ENCODE measurements at places on chromosomes 6 and 20. TPM values are rescaled to one million over a fixed set of nuclear protein-coding genes. Genes with fewer than 3 reads are reported as not detected.

DNA sequence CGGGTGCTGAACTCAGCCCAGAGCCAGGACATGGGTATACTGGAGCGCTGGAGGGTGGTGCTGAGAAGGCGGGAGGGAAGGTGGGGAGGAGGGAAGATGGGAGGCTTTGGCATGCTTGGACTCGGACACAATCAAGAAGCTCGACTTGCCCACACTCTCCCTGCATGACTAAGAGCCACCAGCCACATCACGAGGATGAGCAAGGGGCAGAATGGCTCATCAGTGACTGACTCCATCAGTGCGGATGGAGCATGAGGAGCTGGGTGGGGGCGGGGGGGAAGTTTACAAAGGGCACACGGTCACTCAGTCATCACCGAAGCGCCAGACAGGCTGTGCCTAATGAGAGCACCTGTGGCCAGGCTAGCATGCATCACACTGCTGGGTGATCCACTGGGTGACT, 222.8 kb downstream of the KIF16B start:
- no peak for DNase-seq
- H3K4me3 ChIP-seq: no peak overlapping the region
- H3K36me3 ChIP-seq: no peaks in the 10 kb centered on the region
- no peaks in the 10 kb centered on the region for H3K4me1 ChIP-seq
- no peaks in the 10 kb centered on the region for H3K27me3 ChIP-seq

DNA sequence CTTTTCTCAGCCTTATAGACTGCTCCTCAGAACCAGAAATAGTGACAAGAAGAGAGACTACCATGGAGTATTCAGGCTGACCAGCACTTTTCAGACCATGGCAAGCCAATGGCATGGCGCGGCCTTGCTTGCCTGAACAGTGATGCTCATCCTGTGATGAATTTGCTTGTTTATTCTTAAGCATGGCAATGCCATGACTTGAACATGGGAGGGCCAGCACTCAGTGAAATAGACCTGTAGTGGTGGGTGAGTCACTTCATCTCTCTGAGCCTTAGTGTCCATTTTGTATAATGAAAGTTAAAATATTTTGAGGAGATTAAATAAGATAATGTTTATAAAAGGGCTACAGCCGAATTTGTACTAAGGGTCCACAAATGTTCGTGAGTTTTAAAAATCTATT, 79.1 kb downstream of the LRRC1 start:
- no peaks in the 10 kb centered on the region for H3K36me3 ChIP-seq
- no peak overlapping the region for H3K27ac ChIP-seq
- no peak for DNase-seq
- H3K27me3 ChIP-seq: no peaks in the 10 kb centered on the region

GRCh38 chr6:15770347-15771143, 107.7 kb upstream of the DTNBP1 start:
- no peak overlapping the region for H3K27ac ChIP-seq
- no peak overlapping the region for H3K4me3 ChIP-seq
- H3K27me3 ChIP-seq: no peaks in the 10 kb centered on the region
- no peaks in the 10 kb centered on the region for H3K4me1 ChIP-seq

GRCh38 chr6:122323361-122323760, 76.1 kb upstream of the HSF2 start:
- no peaks in the 10 kb centered on the region for H3K36me3 ChIP-seq
- H3K27me3 ChIP-seq: no peaks in the 10 kb centered on the region
- no peaks in the 10 kb centered on the region for H3K4me1 ChIP-seq

DNA sequence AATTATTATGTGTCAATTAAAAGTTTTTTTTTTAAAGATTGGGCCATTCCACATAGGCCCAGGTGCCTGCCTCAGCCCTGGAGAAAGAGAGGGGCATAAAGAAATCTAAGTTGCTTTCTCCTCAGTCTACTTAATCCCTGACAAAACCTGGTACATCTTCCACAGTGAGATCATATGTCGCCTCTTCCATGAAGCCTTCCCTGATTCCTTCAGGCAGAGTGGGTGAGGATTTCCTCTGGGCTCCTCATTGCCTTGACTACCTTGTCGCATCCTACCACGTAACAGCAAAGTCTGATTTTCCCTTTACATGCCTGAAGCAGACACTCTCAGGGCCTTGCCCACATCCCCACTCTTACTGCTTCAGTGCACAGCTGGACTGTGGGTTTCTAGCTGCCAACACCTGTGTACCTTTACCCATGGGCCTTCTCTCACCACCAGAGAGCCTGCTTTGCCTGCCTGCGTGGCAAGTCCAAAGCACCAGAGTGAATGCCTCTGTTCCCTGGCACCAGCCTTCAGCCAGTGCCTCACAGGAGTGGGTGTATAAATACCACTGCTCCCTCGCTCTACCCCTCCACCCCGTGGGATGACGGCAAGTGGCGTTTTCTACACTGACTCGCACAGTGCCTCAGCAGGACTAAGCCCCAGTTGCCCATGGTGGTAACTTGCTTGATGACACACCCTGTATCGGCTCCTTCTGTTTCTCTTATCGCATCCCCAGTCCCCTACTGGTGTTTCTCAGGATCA, 68.0 kb downstream of the EYA2 start:
- no peak overlapping the region for H3K4me3 ChIP-seq
- no peaks in the 10 kb centered on the region for H3K36me3 ChIP-seq
- H3K27me3 ChIP-seq: no peaks in the 10 kb centered on the region
- H3K4me1 ChIP-seq: no peaks in the 10 kb centered on the region

- H3K4me1 ChIP-seq: peaks cover 21% of the 10 kb centered on the region
- H3K27me3 ChIP-seq: no peaks in the 10 kb centered on the region
- H3K27ac ChIP-seq: no peak overlapping the region
- H3K36me3 ChIP-seq: no peaks in the 10 kb centered on the region
- H3K4me3 ChIP-seq: peak overlapping the region; percentile 26
Measured at GRCh38 chr20:46200582-46201570, 82.8 kb downstream of the CD40 start.

GRCh38 chr6:3356824-3357420, 98.2 kb downstream of the PSMG4 start:
- DNase-seq: no peak
- peak overlapping the region; percentile 89 for H3K27ac ChIP-seq
- no peaks in the 10 kb centered on the region for H3K36me3 ChIP-seq
- H3K4me1 ChIP-seq: peaks cover 26% of the 10 kb centered on the region

GRCh38 chr6:74357321-74357720, 661.3 kb downstream of the CD109 start:
- H3K36me3 ChIP-seq: no peaks in the 10 kb centered on the region
- H3K27ac ChIP-seq: no peak overlapping the region
- no peaks in the 10 kb centered on the region for H3K4me1 ChIP-seq
- H3K4me3 ChIP-seq: no peak overlapping the region
- no peaks in the 10 kb centered on the region for H3K27me3 ChIP-seq
- no peak for DNase-seq

DNA sequence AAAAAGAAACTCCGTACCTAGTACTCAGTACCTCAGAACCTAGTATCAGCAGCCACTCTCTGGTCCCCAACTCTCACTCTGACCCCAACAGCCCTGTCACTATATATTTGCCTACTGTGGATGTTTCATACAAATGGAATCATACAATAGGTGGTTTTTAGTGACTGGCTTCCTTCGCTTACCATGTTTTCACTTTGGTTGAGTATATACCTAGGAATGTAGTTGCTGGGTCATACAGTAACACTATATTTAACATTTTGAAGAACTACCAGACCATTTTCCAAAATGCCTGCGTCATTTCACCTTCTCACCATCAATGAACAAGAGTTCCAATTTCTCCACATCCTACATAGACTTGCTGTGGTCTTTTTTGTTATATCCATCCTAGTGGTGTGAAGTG, 283.2 kb downstream of the GMDS start:
- H3K27me3 ChIP-seq: no peaks in the 10 kb centered on the region
- H3K4me3 ChIP-seq: no peak overlapping the region
- no peaks in the 10 kb centered on the region for H3K4me1 ChIP-seq
- DNase-seq: no peak

GRCh38 chr20:46031014-46031569, 2.1 kb downstream of the SLC12A5 start:
- H3K36me3 ChIP-seq: no peaks in the 10 kb centered on the region
- H3K4me3 ChIP-seq: no peak overlapping the region
- H3K27ac ChIP-seq: no peak overlapping the region
- DNase-seq: no peak

- no peaks in the 10 kb centered on the region for H3K27me3 ChIP-seq
- H3K4me3 ChIP-seq: no peak overlapping the region
- no peaks in the 10 kb centered on the region for H3K36me3 ChIP-seq
- no peak overlapping the region for H3K27ac ChIP-seq
- no peak for DNase-seq
Measured at GRCh38 chr6:150263765-150264404, 104.9 kb upstream of the IYD start.

GRCh38 chr6:6694368-6694780, 105.9 kb downstream of the LY86 start:
- no peaks in the 10 kb centered on the region for H3K4me1 ChIP-seq
- no peaks in the 10 kb centered on the region for H3K27me3 ChIP-seq
- H3K4me3 ChIP-seq: no peak overlapping the region
- DNase-seq: no peak
- H3K27ac ChIP-seq: peak overlapping the region; percentile 69
- no peaks in the 10 kb centered on the region for H3K36me3 ChIP-seq

GRCh38 chr20:63521602-63522001, 1.0 kb downstream of the PPDPF start:
- H3K4me1 ChIP-seq: no peaks in the 10 kb centered on the region
- peak overlapping the region; percentile 93 for H3K27ac ChIP-seq
- H3K27me3 ChIP-seq: no peaks in the 10 kb centered on the region
- H3K36me3 ChIP-seq: no peaks in the 10 kb centered on the region

DNA sequence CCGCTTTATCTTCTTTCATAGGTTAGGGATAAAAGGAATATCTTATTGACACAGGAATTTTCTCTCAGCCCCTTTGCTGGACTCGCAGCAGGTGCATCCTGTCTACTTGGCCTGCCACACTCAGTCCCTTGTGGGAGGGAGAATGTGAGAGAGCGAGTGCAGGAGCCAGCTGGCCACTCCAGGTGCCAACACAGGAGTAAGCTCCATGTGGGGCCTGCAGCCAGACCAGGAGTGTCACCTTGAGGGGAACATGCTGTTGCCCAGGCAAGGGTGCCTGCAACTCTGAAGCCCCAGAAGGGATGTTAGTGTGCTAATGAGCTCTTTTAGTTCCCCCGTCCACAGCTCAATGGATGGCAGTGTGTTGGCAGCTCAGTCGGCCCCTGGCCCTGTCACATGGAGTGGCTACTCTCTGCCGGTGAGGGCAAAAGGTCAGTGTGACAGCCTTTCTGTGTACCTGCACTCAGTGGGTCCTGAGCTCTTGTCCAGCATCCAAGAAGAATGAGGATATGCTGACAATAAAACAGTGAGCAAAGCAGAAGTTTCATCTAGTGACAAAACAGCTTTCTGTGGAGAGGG, 57.1 kb downstream of the CRYBG1 start:
- no peak overlapping the region for H3K27ac ChIP-seq
- no peaks in the 10 kb centered on the region for H3K27me3 ChIP-seq
- H3K36me3 ChIP-seq: no peaks in the 10 kb centered on the region

DNA sequence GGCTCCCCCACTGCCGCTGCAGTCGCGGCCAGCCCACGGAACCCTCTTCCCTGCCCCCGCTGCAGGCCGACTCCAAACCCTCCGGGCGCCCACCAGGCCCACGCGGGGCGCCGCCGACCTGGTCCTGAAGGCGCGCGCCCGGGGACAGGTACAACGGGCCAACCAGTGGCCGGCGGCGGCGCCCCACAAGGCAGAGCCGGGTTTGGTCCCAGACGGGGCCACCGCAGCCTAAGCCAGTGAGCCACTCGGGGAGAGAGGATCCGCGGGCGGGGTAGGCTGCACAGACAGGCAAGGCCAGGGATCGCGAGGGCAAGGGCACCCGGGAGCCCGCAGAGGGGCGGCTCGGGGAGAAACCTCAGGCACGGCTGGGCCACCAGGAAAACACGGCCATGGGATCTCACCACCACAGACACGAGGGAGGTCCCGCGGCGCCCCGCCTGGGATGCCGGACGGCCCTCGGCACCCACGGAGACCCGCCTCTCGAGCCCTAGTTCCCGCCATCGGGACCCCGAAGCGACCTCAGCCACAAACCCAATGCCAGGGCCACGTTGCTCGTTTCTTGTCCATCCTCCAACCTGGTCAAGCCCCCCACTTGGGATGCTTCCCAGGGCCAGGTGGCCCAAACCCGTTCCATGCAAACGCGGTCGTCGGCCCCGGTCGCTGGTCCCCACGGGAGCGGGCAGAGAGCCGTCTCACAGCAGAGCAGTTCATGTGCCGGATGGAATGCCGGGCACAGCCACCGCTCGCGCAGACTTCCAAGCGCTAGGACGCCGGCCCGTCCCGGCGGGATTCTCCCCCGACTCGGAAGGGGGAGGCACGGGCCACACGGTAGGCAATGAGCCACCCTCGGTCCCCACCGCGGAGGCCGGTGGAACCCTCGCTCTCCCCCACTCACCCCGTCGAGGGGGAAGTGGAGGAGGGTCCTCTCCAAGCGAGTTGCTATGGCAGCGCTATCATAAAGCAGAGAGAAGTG, 1956.6 kb upstream of the DEFB115 start:
- H3K36me3 ChIP-seq: no peaks in the 10 kb centered on the region
- no peak overlapping the region for H3K27ac ChIP-seq
- no peaks in the 10 kb centered on the region for H3K4me1 ChIP-seq
- H3K27me3 ChIP-seq: no peaks in the 10 kb centered on the region
- H3K4me3 ChIP-seq: no peak overlapping the region

GRCh38 chr20:45792317-45793118, 764 bp downstream of the DNTTIP1 start:
- no peak for DNase-seq
- peak overlapping the region; percentile 99 for H3K4me3 ChIP-seq
- H3K4me1 ChIP-seq: peaks cover 10% of the 10 kb centered on the region
- H3K27me3 ChIP-seq: no peaks in the 10 kb centered on the region
- peaks cover 26% of the 10 kb centered on the region for H3K36me3 ChIP-seq
- H3K27ac ChIP-seq: peak overlapping the region; percentile 91

SRSF6 gene
- total RNA-seq: 30.5 TPM

SLC13A3 gene
- total RNA-seq: 0.37 TPM

ZC2HC1B gene
- not detected for total RNA-seq

WFDC5 gene
- not detected for total RNA-seq

CST2 gene
- total RNA-seq: not detected

POU5F1 gene
- not detected for total RNA-seq

ANKEF1 gene
- total RNA-seq: 2.6 TPM
